ENCODE measurements at places on chromosomes 12 and 14.
A peak's percentile ranks its signal among the peaks of the same experiment; 100 is the strongest.

DNA sequence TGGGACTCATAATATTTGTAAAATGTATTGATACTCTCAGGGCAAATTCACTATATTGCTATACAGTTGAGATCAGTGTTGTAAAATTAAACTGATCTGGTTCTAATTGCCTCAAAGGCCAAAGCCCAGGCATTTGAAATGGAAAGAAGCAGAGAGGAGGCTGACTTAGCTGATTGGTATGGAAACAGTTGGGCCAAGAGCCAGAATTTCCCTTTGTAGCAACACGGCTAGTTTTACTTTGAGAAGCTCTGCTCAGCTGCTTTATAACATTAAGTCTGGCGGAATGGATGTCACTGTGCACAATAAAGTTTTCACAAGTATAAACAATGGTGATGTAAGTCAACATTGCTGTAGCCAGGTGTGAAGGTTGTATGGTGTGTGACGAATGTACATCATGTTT lies 186.4 kb downstream of the MSRB3 start:
- no peak for DNase-seq

GRCh38 chr14:32980178-32980901 lies 41.7 kb downstream of the NPAS3 start:
- no peak for DNase-seq

DNA sequence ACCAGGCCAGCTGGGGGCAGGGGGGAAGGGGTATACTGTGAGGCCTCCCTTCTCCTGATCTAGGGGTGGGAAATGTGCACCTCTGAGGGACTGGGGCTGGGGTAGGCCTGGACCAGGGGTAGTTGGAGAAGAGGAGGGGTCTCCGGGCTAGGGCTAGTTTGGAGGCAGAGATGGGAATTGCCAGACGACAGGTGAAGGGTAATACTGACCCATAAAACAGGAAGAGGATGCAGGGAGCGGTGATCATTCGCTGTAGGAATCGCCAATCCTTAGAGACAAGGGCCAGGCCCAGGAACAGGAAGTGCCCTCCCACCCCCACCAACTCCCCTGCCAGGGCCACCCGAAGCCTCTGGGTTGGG lies 4.4 kb downstream of the SLC22A17 start:
- DNase-seq: no peak

DNA sequence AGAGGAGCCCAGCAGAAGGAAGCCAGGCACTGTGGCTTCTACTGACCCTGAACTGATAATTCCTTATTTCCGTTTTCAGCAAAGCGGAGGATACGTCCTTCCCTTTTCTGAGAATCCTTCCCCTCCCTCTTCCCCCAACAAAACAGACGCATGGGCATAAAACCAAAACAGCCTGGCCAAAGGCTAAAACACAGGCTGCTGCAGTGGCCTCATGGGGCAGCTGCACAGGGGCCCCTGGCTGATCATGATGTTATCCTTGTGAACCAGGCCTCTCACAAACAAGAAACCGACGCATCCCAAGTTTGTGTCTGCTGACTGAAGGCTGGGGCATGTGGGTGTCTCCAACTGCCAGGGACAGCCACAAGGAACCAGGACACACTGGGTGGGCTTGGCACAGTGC lies 23.4 kb upstream of the STON2 start:
- peak; percentile 95 for DNase-seq

GRCh38 chr12:23140710-23141109 lies 515.7 kb downstream of the ETNK1 start:
- DNase-seq: no peak

- DNase-seq: peak; percentile 58
Observed at GRCh38 chr12:121805171-121806008, 1.6 kb downstream of the SETD1B start.

DNA sequence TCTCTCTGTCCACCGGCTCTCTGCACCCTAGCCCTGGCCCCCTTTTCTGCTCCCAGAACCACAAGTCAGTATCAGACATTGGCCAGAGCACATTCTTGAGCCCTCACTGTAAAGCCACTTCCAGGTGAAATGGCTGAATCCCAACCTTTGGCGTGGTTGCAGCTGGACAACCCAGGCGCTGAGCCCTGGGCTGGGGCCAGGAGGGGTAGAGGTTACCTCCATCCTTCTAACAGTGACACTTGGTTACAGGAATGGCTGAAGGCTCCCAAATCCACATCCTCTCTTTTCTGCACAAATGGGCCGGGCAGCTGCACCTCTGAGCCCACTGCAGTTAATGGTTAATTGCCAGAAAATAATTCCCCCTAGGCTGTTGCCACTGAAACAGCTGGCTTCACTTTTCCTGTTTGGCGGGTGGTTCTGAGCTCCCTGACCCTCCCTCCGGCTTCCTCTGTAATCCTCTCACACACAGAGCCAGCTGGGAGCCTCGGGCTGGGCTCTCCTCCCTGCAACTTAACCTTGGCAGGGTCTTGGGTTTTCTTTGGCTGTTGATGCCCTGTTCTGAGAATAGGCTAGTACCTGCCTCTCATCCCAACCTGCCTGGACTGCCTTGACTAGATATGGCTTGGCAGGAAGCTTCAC lies 44.1 kb downstream of the TSPAN11 start:
- DNase-seq: no peak

DNA sequence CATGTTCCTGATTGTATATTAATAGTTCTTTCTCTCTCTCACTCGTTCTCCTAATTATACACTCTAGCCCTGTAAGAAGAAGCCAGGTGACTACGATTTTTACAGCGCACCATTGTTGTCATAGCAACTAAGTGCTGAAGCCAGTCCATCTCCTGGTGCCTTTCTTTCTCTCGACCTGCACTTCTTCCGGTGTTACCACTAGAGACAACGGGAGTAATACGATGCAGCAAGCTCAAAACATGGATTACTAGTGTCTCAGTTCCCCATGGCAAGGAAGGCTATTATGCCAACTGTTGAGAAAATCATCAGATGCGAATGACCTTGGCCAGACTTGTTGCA lies 40.8 kb upstream of the DCD start:
- DNase-seq: no peak

GRCh38 chr12:57521525-57522010 lies 1.1 kb upstream of the MBD6 start:
- peak; percentile 67 for DNase-seq

GRCh38 chr12:103422746-103423515 lies 72.8 kb downstream of the C12orf42 start:
- no peak for DNase-seq

DNA sequence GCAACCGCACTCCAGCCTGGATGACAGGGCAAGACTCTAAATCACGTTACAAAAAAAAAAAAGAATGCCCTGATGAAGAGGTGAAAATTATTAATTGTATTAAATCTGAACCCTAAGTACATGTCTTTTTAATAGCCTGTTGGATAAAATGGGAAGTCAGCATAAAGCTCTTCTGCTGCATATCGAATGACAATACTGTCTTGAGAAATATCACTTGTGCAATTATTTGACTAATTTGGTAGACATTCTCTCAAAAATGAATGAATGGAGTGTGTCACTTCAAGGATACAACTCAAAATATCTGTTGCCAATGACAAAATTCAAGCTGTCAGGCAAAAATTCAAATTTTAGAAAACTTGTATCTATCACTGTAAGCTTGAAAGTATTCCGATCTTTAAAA lies 38.9 kb downstream of the DNAI7 start:
- DNase-seq: no peak

DNA sequence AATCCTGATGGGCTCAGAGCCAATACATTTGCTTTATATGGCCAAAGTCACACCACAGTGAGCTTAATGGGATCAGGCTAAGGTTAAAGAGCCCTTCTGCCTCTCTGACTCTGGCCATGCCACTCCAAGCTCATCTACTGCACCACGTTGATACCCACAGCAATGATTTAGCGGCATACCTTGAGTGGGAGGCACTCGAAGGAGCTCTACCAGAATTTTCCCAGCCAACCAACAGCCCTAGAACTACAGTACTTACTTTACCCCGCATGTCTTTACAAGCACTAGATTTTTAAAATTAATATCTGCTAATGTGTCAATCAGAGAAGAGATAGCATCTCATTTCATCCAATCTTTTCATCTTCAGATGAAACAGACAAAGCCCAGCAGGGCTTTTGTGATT lies 300.5 kb downstream of the GRIN2B start:
- no peak for DNase-seq

- DNase-seq: peak; percentile 78
Observed at GRCh38 chr12:54658306-54659264, 10.4 kb upstream of the DCD start.

DNA sequence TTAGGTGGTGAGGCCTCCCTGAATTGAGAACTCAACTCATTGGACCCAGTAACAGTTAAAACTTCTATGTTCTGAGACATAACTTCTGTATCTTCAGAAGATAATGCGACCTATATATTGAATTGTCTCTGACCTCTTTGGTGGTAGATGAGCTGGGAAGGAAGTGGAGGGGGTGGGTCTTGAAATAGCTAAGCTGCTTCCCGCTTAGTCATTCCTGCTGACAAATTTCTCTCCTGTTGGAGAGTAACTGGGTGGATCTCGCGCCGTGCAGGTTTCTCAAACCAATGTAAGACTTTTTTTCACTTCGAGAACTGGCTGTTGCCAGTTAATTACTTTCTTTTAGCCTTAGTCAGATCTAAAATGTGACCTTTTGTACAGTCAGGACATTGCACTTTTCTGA lies 100.8 kb downstream of the PPHLN1 start:
- DNase-seq: peak; percentile 95

DNA sequence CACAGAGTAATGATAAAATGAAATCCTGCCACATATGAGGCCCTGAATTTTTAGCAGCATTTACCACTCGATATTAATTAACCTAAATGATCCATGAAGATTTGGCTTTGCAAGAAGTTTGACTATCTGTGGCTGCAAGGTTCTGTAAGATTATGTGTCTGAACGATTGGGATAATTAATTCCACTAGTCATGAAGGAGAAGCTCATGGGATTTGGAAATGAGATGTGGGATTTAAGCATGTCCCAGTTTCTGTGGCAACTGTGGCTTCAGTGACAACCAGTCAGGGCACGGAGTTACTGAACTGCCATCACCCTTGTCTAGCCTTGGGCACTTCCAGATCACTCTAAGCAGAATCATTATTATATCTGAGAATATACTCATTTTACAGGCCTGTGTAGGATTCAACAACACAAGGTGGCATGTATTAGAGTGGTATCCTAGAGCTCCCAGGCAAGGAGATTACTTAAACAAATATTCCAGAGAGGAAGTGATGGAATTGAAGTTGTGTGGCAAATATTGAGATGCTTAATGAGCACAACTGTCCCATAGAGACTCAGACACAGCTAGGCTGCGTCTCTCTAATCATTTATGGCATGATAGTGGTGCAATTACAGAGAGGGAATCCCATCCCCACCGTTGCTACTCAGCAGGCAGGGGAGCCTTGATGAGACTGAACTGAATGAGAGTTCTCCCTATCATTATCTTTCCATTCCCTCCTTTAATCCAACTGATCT lies 205.0 kb upstream of the KRR1 start:
- no peak for DNase-seq

- no peak for DNase-seq
Observed at GRCh38 chr14:62661818-62662217, 383.4 kb downstream of the KCNH5 start.

DNA sequence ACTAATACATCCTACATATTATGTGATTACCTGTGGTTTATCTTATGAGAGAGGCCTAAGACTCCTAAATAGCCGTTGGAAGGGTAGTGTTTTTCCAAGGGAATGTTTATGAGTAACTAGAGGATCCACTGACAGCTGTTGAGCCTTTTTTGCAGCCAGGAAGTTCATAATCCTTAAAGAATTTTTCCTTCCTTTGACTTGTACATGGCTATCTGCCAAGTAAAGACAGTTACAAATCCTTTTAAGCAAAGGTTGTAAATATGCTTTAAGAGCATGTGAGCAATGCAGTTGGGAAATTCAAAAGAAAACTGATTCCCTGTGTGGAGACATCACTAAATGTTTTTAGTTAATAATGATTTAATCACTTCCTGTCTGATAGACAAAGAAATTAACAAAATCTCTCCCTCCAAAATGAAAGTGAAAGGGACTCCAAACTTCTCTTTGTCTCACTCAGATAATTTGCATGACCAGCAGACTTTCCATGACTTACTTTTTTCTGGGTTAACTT lies 333.8 kb downstream of the PDZRN4 start:
- peak; percentile 87 for DNase-seq

DNA sequence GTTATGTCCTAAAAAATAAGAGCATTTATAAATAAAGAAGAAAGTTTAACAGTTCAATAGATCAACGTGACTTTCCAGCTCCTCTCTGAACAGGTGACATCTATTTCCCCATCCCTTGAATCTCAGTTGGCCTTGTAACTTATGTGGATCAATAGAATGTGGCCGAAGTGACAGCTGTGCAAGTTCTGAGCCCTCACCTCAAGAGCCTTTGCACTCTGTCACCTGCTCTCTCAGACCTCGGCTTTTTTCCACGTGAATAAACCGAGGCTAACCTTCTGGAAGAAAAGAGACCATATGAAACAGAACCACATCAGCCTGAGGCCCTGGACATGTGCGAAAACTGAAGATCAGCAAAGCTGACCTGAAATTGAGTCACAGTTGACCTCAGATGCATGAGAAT lies 253.0 kb downstream of the DAD1 start:
- no peak for DNase-seq

GRCh38 chr12:81209012-81209411 lies 131.1 kb downstream of the ACSS3 start:
- DNase-seq: no peak

DNA sequence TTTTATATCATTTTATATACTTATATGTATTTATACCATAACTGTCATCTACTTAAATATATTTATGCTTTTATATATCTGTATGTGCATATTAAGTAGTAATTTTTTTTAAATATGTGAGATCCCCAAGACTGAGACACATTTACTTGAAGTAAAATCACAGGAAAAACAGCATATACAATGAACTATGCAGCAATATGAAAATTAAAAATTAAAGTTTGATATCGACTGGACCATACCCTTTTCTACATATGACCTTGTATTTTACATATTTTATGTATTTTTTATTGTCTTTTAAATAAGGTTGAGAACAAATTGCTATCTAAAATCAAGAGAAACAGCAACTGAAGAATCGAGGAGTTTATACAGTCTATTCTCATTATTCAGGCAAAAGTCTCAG lies 50.0 kb downstream of the TSPAN19 start:
- no peak for DNase-seq

GRCh38 chr12:121579190-121579791 lies 1.5 kb downstream of the KDM2B start:
- peak; percentile 38 for DNase-seq

GRCh38 chr14:79732911-79733655 lies 478.2 kb downstream of the DIO2 start:
- no peak for DNase-seq

DNA sequence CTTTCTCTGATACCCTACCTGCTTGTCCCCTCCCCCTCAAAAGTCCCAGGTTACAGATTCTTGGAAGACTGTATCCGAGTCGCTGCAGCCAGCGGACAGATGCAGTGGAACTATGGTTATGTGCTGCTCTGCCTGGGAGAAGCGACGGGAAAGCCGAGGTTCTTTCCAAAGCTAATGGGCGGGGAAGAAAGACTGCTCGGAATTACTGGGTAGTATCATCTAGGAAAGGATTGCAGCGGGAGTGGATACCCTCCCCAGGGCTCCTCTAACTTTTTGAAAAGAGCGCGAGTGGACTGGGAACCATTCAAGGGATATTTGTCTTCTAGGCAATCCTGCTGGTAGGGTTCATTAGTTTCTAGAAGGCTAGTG lies 1.4 kb downstream of the PTHLH start:
- no peak for DNase-seq
